ENCODE measurements at places on chromosomes 4 and X.

DNA sequence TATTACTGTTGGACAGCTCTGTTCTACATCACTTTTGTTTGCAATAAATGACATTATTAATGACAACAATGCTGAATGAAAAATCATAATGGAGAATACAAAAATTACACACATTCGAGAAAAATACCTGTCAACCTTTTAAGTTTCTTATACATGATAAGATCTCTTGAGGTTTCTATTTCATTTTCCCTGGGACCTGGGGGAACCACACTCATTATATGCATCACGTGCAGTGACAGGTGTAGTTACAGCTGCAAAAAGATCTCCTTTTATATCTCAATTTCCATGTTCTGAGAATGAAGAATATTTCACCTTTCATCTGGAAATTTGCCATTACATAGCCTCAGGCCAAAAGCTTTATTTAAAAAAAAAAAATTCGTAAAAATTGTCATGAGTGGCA lies 1347.0 kb upstream of the AGA start:
- DNase-seq: no peak

DNA sequence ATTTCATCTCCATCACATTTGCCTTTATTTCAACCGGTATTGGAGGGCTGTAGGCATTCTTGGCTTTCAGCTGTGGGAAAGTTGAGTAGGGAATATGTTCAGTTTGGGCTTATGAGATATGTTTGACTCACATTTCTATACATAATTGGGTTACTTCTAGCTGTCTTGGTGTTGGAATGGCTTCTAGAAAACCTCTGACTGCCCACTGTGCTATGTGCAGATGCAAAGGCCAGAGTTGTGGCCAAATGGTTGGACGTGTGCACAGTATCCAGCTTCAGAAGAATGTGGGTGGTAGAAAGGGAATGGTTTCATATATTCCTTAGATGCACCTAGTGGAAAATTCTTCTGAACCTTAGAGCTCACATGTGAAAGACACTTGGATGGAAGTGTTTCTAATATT lies 92.6 kb upstream of the H2AZ1 start:
- DNase-seq: no peak

GRCh38 chrX:14173873-14174272 lies 144.2 kb upstream of the GEMIN8 start:
- DNase-seq: no peak

DNA sequence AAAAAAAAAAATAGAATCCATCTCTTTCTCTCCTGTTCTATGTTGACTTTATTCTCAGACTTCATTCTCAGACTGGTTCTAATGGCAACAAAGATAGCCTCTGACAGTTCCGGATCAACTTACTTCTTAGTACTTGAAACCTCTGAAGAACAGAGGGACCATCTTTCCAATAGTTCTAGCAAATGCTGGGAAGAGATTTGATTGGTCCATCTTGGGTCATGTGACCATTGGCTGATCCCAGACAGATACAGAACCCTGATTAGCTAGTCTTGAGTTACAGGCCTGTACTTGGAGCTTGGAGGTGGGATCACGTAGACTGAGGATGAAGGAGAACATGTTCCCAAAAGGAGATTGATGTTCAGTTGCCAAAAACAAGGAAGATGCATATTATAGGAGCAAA lies 66.9 kb upstream of the STIM2 start:
- DNase-seq: no peak

DNA sequence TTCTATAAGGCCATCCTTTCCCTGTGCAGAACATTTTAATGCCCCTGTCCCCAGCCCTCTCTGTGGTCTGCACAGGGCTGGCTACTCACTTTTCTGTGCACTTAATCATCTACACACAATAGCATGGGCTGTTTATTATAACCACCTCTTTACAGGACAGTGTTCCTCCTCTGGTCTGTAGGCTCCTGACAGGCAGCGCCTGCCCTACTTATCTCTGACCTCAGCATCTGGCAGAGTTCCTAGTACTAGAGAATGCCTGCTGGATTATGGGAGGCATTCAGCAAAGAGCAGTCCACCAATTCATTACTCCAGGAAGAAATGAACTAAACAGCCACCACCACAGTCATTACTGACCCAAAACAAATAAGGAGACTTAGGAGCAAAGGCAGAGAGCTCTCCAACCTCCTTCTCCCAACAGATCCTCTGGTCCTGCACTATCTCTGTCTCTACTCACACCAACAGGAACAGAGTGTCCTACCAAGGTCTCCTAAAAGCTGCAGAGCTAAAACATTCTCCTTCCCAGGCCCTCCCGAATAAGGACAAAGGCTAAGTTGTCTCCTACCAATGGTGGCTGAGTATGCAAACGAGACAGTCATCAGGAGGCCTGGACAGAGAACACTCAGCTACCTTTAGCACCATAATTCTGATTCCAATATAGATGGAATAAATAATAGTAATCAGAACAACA lies 279.2 kb downstream of the QDPR start:
- DNase-seq: no peak

DNA sequence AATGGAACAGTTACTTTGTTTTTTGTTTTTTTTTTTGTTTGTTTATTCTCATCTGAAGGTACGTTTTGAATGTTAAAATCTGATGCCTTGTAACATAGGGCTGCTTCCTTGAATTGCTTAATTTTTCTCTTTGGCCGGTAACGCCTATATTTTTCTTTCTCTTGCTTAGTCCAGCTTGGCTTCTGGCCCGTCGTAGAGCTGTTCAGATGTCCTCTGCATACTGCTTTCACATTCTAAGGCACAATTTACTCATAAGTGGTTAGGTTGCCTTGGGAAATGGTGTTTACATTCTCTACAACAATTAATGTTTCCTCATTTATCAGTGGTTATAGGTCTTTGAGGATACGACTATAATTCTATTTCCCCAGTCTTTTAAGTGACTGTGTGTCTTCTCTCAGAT lies 7.9 kb downstream of the NONO start:
- DNase-seq: no peak

- no peak for DNase-seq
Measured at GRCh38 chr4:25941457-25942221, 27.6 kb downstream of the SMIM20 start.

DNA sequence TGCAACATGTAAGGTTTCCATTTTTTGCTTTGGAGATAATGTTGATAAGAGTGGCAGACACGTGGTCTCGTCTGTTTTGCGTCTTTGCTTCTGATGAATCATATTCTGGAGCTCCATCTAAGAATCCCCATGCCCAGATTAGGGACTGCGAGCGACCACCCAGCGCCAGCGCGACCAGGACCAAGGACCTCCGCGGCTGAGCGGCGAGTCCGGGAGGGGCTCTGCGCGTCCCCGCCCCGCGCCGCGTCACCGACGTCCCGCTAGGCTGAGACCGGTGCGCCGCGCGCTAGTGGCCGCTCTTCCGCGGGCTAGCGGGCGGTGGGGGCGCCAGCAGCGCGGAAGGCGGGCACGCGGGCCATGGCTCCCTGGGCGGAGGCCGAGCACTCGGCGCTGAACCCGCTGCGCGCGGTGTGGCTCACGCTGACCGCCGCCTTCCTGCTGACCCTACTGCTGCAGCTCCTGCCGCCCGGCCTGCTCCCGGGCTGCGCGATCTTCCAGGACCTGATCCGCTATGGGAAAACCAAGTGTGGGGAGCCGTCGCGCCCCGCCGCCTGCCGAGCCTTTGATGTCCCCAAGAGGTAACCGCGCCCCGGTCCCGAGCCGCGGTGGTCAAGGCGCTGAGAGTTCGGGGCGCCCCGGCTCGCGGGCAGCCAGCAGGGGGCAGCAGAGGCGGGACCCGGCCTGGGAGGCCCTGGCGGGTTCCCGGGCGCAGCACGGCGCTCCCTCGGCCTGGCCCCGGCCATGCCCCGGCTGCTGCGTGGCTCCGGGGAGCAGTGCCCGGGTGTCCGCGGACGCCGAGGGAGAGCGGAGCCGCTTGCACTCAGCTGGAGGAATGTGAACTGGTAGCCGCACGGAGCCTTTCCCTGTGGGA lies at the start of gene SRD5A3:
Gene SRD5A3 (plus strand): TSS at position 263 of the 871 bp plus-strand sequence. CDS start 95 bp downstream, at position 358.
- DNase-seq: peak; percentile 94

DNA sequence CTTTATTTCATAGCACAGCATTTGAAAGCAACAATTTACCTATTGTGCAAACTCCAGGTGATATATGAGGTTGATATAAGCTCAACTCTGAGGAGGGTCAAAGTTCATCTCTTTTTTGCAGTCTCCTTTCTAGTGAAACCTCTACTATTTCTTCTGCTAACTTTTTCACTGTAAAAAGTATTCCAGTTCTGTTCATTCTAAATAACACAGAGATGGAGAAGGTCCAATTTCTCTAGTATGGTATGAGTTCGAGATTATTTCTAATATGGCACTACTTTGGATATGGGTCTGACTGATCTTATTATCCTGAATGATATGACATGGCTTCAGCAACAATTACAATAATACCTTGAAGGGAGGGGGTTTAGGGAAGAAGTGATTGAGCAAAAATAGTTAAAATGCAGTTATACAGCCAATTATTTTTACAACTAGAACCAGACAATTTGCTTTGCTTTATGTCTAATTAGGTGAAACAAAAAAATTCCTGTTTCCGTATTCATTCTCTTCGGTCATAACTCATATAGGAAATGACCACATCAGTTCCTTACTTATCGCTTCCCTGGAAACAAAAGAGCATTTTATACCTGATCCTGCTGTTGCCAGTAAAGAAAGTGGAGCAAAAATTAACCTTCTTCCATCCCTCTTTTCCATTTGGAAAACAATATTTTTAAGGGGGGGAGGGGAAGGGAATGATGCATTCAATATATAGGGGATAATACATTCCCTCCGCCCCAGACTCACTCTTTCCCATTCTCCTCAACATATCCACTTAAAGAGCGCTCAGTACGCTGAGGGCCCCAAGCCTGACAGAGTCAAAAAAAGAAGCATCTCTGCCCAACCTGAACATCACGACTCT lies 1.0 kb downstream of the TBC1D9 start:
- peak; percentile 20 for DNase-seq
